ENCODE measurements at places on chromosomes 4 and X.

DNA sequence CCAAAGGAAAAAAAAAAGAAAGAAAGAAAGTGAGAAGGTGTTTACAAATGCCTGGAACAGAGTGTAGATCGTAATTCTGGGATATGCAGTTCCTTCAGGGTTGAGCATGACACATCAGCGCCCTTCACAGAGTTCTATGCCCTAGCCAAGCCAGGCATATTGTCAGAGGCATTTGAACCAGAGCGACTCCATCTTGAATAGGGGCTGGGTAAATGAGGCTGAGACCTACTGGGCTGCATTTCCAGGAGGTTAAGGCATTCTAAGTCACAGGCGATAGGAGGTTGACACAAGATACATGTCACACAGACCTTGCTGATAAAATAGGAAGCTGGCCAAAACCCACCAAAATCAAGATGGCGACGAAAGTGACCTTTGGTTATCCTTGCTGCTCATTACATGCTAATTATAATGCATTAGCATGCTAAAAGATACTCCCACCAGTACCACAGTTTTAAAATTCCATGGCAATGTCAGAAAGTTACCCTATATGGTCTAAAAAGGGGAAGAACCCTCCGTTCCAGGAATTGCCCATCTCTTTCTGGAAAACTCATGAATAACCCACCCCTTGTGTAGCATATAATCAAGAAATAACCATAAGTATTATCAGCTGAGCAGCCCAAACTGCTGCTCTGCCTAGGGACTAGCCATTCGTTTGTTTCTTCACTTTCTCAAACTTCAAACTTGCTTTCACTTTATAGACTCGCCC, 23.5 kb upstream of the LRBA start:
- H3K36me3 ChIP-seq: peaks cover 4% of the 10 kb centered on the region
- no peak overlapping the region for H3K27ac ChIP-seq
- H3K4me3 ChIP-seq: no peak overlapping the region

DNA sequence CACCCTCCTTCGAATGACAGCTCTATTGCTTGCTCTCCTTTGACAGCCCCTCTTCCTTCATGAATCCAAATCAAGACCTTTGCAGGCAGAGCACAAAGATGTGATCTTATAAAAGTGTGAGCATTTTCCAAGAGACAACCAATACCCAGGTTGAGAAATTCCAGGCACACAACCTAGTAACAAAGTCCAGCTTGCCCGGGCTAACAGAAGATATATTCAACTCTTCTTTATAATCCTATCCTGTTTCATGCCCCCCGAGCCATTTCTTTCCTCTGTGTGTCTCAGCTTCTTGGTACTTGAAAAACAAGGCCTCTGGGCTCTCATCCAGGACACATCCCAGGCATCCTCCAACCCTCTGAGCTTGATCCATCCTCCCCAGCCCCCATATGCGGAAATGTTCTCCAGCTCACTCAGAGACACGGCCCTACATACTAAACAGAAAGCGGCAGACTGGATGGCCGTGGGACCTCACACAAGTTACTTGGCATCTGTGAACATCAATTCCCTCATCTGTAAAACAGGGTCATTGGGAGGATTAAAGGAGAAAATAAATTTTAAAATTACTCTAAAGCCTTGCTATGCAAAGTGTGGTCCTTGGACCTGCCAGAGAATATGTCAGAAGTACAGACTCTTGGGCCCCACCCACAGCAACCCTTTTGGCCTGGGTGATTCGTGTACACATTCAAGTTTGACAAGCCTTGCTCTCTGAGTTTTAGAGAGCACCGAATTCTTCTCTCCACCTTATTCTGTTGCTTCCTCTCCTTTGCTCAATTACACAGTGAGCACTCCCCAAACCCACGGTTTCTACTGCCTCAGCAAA, 627.0 kb downstream of the BCOR start:
- no peaks in the 10 kb centered on the region for H3K4me1 ChIP-seq
- H3K4me3 ChIP-seq: no peak overlapping the region
- H3K27ac ChIP-seq: no peak overlapping the region
- peaks cover 6% of the 10 kb centered on the region for H3K36me3 ChIP-seq
- no peaks in the 10 kb centered on the region for H3K27me3 ChIP-seq
- DNase-seq: no peak

DNA sequence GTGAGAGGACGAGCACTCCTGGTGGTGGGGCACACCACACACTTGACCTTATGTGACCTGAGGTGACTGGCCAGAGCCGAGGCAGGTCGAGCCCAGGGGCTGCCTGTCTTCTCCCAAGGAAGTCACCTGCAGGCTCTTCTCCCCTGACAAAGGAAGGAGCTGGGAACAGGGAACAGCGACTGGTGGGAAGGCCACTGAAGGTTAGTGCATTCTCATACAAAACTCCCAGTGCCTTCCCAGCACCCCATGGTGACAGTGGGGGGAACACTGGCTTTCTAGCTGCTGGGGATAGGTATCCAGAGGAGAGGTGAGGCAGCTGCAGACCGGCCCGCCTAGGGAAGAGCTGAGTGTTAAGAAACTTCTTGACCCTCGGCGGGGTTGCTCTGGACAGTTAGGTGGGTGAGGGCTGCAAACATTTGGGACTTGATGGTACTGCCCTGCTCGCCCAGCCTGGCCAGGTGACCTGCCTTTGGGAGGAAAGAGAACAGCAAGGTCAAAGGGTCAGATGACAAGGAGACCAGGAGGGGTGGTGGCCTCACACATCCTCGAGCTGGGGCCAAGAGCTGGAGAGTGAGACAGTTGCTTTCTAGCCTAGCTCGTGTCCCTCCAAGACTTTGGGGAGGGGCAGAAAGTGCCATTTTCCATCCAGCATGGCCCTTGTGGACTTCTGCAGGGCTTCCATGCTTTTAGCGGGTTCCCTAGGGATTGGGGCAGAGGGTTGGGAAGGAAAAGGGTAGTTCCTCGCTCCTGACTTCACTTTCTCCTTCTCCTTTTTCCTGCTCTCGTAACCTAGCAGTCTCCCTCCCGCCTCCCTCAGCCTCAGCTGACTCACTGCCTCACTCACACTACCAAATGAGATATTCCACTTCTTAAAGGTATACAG, 2.7 kb downstream of the NALF2 start:
- DNase-seq: no peak
- no peak overlapping the region for H3K27ac ChIP-seq

- H3K4me3 ChIP-seq: no peak overlapping the region
- DNase-seq: no peak
- H3K27ac ChIP-seq: no peak overlapping the region
Observed at GRCh38 chr4:131288441-131288840, 1860.7 kb upstream of the PCDH10 start.

GRCh38 chrX:140944710-140945109, 57.7 kb upstream of the SPANXB1 start:
- no peak for DNase-seq
- no peaks in the 10 kb centered on the region for H3K27me3 ChIP-seq
- H3K4me1 ChIP-seq: no peaks in the 10 kb centered on the region
